SJSA1 (cell line): ENCODE measurements at places on chromosomes 2 and 18. TPM values are rescaled to one million over a fixed set of nuclear protein-coding genes. Genes with fewer than 3 reads are reported as not detected.

Gene UBR3
- 25.0 and 29.7 TPM in 2 replicates for total RNA-seq

Gene GREB1
- not detected in 2 replicates for total RNA-seq

GRCh38 chr2:30450025-30450424 lies 3.0 kb downstream of the LCLAT1 start:
- DNase-seq, result no peak
- no peak overlapping the region for H3K27ac ChIP-seq
- H3K36me3 ChIP-seq, result peaks cover 10% of the 10 kb centered on the region
- no peaks in the 10 kb centered on the region for H3K27me3 ChIP-seq
- peaks cover 27% of the 10 kb centered on the region for H3K4me1 ChIP-seq

GRCh38 chr2:46984040-46984439 lies 68.4 kb upstream of the MCFD2 start:
- H3K27ac ChIP-seq, result no peak overlapping the region
- H3K36me3 ChIP-seq, result peaks cover 50% of the 10 kb centered on the region
- no peak for DNase-seq
- peaks cover 40% of the 10 kb centered on the region for H3K4me1 ChIP-seq

- H3K4me1 ChIP-seq, result peaks cover 46% of the 10 kb centered on the region
- H3K27ac ChIP-seq, result peak overlapping the region; percentile 98
- DNase-seq, result peak; percentile 98
Observed at GRCh38 chr2:85893428-85894258, 4.9 kb upstream of the ST3GAL5 start.

DNA sequence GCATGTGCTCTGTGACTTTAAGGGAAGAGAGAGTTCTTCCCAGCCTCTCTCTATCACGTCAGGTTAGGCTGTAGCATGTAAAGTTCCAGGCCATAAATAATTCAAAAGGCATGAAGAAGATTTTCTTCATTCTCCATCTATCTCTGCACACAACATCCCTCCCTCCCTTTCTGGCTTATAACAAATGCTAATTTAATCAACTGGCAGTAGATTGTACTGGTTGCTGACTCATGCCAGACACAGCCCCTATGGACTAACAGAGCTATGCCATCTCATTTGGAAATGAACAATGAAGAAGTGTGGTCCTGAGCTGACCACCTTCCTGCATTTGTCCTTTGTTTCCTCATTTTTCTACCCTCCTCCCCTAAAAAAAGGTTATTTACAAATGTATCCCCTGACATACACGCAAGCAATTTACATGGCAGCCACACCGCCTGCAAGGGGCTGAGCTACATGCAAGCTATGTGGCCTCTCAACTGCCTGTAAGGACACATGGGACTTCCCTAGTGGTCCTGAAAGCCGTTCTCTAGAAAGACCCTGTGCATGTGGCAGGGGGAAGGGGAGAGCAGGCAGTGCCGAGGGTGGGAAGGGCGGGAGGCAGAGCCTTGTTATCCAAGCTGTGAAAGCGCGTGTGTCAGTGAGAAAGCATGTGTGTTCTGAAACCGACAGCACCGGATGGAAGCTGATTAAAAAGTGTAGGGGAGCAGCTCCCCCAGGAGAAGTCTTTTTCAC lies 90.9 kb upstream of the KLF7 start:
- no peaks in the 10 kb centered on the region for H3K36me3 ChIP-seq
- peak overlapping the region; percentile 93 for H3K27ac ChIP-seq
- DNase-seq, result peak; percentile 56
- H3K4me3 ChIP-seq, result no peak overlapping the region

DNA sequence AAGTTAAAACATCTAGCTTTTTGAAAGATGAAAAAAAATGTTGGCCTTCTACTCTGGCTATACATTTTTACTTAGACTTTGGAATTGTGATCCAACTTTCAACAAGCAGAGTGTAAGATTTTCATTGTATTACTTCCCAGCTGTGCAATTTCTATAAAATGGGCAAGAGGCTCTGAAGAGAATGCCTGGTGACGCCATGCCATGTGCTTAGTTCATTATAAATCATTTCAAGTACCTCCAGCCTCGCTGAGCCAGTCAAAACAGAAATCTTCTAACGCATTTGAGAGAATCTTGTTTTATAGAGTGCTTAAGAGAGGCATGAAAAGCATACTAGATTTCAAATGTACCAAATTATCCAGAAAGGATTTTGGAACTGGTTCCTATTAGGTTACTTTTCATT lies 10.1 kb upstream of the STK17B start:
- H3K4me1 ChIP-seq, result peaks cover 2% of the 10 kb centered on the region; the same call in 1 of the 2 replicates
- no peak overlapping the region for H3K27ac ChIP-seq
- no peaks in the 10 kb centered on the region for H3K36me3 ChIP-seq
- no peaks in the 10 kb centered on the region for H3K27me3 ChIP-seq
